NCI-H345 (cell line): ENCODE measurements at places on chromosomes 3 and 15.
A peak's percentile ranks its signal among the peaks of the same experiment; 100 is the strongest.

DNA sequence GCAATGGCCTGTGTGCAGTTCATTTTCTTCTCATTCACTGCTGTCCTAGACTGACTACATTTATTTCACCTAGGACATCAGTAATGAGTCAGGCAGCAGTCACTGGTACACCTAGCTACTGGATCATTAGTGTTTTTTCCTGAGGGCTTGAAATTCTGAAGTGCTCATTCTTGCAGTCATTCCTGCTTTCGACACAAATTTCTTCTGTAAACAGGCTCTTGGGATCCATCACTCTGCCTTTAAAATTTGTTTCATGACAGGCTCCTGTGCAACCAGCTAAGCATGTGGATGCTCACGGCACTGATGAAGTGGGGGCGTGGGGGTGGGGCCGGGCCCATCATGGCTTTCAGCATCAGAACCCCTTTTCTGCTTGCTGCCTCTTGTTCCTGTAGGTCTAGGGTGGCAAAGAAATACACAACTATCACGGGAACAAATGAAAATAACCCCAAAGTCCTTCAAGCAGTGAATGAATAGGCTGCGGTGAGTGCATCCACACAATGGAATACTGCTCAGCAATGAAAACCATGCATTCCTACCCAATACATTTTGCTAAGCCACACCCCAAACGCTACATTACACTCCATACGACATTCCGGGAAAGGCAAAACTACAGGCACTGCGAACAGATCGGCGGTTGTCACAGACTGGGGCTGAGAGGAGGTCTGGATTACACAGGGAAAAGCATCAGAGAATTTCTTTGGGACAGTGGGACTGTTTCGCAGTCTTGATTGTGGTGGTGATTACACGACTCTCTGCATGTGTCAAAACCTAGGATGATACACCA, 9.3 kb upstream of the MELTF start:
- no peak for DNase-seq

DNA sequence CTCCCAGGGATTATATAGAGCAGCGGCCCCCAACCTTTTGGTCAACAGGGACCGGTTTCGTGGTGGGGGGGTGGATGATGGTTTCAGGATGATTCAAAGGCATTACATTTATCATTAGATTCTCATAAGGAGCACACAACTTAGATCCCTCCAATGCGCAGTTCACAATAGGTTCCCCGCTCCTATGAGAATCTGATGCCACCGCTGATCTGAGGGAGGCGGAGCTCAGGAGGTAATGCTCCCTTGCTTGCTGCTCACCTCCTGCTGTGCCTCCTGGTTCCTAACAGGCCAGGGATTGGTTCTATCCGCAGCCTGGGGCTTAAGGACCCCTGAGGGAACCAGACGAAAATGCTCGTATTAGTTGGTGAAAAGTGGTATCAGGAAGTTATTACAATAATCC, 1.3 kb upstream of the HACD2 start:
- DNase-seq: peak; percentile 75

GRCh38 chr3:172987273-172987672, 153.8 kb downstream of the SPATA16 start:
- DNase-seq: no peak

DNA sequence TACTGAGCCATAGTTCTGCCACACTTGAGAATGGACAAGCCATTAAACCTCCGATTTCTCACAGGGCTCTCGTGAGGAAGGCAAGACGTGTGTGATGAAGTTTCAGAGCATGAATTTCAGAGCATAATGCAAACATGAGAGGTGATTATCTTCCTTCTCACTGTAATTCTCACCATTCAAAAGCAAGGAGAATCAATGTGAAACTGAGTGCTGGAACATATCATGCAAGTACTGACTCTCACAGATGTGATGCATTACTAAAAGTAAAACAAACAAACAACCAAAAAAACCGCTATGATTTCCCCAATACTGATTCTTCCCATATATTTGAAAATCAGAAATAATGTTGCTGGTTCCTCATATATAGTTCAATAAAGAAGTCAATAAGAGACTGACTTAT, 23.7 kb downstream of the P3H2 start:
- no peak for DNase-seq

GRCh38 chr3:32856355-32856889, 38.6 kb downstream of the TRIM71 start:
- DNase-seq: no peak

GRCh38 chr3:115913069-115913686, 289.9 kb downstream of the GAP43 start:
- no peak for DNase-seq

DNA sequence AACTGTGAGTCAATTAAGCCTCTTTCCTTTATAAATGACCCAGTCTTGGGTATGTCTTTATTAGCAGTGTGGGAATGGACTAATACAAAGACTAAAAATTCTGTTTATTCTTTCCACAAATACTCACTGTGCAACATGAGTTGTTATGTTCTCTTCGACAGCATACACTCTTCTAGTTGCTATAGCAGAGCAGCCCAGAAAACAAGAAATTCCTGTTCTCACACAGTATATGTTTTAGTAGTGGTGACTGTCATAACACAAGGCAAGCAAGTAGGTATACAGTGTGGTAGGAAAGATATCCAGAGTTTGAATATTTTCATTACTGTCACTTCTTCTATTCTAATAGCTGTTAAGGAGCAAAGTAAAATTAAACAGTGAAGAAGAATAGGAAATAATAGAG, 453.3 kb downstream of the ROBO1 start:
- DNase-seq: no peak

GRCh38 chr3:111332488-111333080, 209.4 kb upstream of the CD96 start:
- no peak for DNase-seq

DNA sequence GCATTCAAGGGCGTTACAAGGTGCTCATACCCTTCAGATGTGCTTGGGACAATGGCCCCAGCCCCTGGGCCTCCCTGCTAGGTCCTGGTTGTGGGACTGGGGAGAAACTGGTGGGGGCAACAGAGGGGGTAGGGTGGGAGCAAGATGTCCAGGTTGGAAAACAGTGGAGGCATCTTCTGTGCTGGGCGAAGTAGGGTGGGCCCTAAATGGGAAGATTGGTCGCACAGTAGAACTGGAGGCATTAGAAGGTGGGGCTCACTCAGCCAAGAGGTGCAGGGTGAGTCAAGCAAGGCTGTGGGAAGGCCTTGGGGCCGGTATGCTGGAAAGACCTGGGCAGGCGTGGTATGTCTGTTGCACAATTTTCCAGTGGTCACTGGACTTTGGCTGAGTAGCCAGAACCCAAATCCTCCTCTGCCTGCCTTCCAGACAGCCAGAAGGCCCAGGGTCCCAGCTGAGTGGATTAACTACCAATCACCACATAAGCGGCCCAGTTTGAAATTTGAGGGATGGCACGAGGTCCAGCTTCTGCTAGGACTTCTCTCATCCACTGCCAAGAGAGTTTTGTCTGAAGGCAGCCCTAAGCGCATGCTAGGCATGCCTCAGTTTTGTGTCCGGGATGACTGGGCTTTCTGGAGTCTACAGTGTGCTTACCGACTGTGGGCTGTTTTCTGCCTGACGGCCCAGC, 74.5 kb downstream of the LSM3 start:
- no peak for DNase-seq

DNA sequence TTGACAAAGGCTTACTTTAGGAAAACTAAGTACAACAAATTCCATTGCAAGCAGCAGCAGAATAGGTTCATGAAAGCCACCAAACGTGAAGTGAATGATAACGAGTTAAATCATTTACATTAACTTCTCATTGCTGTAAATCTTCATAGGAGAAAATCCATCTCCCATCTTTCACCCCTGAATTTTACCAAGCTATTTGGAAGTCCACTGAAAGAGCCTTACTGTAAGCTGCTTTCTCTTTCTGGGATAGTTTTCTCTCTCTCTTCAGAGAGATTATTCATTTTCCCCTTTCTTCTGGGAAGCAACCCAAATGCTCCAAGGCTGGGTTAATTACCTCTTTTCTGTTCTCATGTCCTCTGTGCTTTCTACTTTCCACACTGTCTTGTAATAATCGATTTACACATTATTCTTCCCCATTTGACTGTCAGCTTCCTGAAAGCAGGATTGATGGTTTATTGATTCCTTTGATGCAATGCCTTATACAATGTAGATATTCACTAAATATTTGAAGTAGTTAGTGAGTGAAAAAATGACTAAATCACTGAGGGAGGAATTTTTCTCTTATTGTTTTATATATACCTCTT, 914.3 kb upstream of the ARPP21 start:
- no peak for DNase-seq

- no peak for DNase-seq
Observed at GRCh38 chr15:81768773-81769172, 277.0 kb downstream of the MEX3B start.

GRCh38 chr3:100002599-100003350, 111.5 kb downstream of the FILIP1L start:
- DNase-seq: no peak

DNA sequence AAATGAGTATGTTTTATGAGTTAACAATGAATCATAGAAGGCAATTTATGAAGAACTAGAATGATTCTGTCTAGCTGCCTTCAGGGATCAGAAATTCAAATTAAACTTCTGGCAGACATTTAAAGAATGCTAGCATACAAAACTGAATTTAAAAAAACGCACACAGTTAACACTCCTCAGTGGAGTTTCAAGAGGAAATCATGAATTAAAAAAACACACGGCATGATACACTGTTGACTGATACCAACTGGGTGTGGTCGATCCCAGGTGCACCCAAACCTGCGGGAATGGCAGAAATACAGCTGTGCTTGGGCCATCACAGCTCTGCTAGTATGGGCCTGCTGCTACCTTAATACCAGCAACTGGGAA, 526.0 kb downstream of the FOXP1 start:
- peak; percentile 13 for DNase-seq

GRCh38 chr3:166275024-166275390, 437.8 kb upstream of the BCHE start:
- no peak for DNase-seq

DNA sequence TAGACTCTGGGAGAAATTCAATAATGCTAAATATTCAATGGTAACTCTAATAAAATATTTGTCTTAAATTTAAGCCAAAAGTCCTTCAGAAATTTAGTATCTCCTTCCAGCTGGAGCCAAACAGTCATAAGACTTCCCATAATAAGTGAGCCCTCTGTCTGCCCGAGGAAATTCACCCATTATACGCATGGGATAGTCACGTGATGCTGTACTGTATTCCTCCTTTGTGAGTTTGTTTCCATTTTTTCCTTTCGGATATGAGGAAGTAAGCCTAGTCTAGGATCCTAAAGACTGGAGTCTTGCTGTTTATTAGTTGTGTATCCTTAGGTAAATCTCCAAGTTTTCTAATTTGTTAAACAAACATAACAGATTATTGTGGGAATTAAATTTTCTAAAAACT, 110.4 kb upstream of the PLAAT1 start:
- no peak for DNase-seq

GRCh38 chr3:162994165-162994564, 1497.6 kb downstream of the OTOL1 start:
- DNase-seq: no peak
